ENCODE measurements at places on chromosomes 5 and 9.

- DNase-seq: no peak
Measured at GRCh38 chr9:88810826-88811225, 180.4 kb upstream of the S1PR3 start.

- DNase-seq: no peak
Measured at GRCh38 chr5:147918899-147919298, 12.6 kb upstream of the C5orf46 start.

DNA sequence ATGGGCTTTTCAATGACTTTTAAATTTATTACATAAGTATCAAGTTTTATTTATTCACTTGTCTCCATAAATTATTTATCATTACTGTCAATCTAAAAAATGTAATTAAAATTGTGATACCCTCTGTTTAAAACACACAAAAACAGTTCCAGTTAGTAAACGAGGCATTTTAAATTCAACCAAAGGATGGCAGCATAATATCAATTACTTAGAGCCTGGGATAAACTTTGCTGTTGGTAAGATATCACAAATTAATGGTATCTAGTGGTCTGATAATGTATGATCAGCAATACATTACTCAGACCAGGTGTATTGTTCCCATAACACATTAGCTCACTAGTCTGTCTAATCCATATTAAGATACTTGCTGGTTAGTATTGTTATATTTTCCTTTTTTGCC is 9.6 kb upstream of the IFNE start:
- no peak for DNase-seq

GRCh38 chr9:97508852-97509251 is 7.4 kb downstream of the TMOD1 start:
- no peak for DNase-seq

DNA sequence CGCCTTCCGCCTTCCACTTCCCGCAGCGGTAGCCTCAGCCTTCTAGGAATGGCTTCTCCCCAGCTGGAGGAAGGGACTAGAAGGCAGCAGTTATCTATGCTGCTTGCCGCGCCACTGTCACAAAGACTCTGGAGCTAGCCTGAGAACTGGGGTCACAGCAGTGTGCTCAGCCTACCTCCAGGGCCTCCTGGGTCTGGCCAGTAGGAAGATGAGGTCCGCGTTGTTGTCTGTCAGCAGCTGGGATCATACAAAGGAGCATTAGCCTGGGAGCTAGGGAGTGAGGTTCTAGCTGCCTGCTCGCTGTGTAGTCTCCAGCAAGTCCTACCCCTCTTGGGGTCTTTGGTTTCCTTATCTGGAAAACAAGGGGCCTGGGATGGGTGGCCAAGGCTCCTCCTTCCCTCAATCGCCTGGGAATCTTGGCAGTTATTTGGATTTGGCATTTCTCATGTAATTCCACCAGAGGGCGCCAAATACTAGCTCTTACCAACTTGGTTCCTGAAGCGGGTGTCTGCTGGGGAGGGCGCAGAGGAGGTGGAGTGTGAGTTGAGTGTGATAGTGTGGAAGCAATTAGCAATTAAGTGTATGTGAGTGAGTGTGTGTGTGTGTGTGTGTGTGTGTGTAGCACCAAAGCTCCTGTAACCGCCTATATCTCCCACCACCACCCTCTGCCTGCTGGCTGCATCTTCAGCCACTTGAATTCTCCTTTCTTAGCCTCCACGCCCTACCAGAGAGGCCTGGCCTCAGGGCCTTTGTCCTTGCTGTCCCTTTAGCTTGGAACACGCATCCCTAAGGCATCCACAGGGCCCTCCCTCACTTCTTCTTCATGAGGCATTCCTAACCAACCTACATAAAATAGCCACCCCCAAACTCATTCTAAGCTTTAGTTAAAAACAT is 97.1 kb downstream of the ENTREP1 start:
- DNase-seq: peak; percentile 54

- DNase-seq: no peak
Measured at GRCh38 chr9:37995348-37995737, 73.7 kb downstream of the SHB start.

- no peak for DNase-seq
Measured at GRCh38 chr5:16315501-16315900, 135.9 kb upstream of the MARCHF11 start.

DNA sequence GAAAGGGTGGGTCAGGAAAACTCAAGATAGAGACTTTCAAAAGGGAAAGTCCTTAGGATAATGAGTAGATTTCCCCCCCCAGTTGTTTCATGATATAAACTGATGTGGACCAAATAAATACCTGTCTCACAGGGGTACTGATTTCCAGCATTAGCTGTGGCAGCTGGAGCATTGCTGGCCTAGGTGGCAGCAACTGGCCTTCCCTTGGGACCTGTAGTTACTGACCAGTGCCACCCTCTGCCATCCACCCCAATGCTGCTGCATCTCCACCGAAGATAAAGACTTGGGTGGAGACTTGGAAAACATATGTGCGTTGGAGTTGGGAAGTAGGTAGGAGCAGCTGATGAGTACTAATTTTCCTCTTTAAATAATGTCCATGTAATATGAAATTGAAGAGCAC is 71.8 kb downstream of the SYK start:
- no peak for DNase-seq

DNA sequence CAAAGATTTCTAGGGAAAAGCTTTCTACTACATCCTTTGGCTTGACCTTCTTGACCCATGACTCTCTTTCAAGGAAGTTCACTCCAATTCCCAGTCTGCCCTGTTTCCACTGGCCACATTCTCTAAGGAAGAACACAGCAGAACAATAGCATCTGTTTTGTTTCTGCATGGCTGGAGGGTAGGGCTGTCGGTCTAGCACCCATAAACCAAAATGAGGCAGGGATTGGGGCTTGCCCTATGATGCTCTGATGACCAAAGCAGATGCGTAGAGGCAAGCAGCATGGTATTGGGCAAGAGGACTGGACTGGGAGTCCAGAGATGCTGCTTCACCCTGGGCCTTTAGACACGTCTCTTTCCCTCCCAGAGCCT is 24.1 kb downstream of the GOLGA2 start:
- DNase-seq: peak; percentile 57

GRCh38 chr5:17470064-17470463 is 28.0 kb upstream of the TAF11L2 start:
- no peak for DNase-seq

GRCh38 chr5:108472237-108472636 is 90.3 kb upstream of the FBXL17 start:
- DNase-seq: no peak

- no peak for DNase-seq
Measured at GRCh38 chr9:96137671-96138429, 164.1 kb downstream of the HSD17B3 start.

- DNase-seq: no peak
Measured at GRCh38 chr5:112918679-112919078, 3.3 kb downstream of the REEP5 start.

- peak; percentile 42 for DNase-seq
Measured at GRCh38 chr5:16489322-16489791, 23.8 kb upstream of the ZNF622 start.

DNA sequence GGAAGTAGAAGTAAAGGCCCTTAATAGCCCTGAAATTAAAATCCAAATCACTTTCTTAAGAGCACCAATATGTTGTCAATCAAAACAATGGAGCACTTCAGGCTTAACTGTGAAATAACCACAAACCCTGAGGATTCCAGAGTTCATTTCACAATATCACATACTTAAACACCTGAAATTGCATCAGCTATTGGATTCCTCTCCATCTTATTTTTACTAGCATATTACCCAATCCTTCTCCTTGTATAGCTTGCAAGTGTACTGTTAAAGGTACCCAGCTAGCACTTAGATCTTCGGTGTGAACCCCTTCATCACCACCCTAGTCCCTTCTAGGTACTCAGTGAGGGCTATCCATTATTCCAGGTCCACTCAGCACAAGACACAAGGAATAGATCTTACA is 287.3 kb downstream of the EFNA5 start:
- no peak for DNase-seq

- peak; percentile 43 for DNase-seq
Measured at GRCh38 chr5:23466401-23466912, 41.0 kb upstream of the PRDM9 start.

DNA sequence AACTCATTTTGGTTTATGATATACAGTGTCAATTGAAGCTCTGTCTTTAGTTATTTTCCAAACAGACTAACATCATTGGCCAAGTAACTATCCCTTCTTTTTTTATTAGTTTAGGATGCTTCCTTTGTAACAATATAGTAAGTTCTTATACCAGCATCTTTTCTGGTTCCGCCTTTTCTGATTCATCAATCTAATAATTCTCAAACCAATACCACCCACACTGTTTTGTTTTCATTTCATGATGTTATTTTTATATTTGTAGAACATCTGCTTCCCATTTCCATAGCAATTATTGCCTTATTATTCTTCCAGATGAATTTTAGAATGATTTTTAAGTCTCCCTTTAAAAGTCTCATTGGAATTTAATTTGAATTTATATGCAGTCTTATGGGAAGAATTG is 218.1 kb downstream of the RFK start:
- no peak for DNase-seq

DNA sequence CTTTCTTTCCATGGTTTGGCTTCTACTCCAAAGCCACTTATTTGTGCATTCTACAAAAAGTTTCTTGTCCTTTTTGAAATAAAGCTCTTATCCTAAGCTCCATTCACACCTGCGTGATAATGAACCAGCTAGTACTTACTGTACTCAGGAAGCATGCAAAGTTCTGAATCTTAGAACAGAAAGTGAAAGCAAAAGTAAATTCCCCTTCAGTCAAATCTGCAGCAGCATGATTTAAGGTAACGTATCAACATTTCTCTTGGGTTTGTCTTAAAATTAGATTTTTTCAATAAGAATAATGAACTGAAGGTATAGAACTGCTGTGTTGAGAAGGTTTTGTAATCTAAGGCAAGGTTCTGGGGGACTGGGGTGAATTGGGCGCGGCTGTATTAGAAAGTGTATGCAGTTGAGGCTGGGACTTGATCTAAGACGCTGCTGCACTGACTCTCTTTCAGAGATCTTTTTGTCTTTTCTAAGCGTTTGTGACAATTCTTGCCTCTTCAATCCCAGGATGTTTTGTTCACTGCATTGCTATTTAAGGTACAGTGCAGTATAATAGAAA is at the start of gene ERAP2:
ERAP2 (plus strand) TSS at position 209 of the 559 bp plus-strand sequence. CDS start 3,186 bp downstream, outside the sequence.
- peak; percentile 50 for DNase-seq

GRCh38 chr9:23232831-23233230 is 593.2 kb downstream of the ELAVL2 start:
- no peak for DNase-seq

GRCh38 chr5:156135531-156135930 is 191.4 kb upstream of the SGCD start:
- DNase-seq: no peak

DNA sequence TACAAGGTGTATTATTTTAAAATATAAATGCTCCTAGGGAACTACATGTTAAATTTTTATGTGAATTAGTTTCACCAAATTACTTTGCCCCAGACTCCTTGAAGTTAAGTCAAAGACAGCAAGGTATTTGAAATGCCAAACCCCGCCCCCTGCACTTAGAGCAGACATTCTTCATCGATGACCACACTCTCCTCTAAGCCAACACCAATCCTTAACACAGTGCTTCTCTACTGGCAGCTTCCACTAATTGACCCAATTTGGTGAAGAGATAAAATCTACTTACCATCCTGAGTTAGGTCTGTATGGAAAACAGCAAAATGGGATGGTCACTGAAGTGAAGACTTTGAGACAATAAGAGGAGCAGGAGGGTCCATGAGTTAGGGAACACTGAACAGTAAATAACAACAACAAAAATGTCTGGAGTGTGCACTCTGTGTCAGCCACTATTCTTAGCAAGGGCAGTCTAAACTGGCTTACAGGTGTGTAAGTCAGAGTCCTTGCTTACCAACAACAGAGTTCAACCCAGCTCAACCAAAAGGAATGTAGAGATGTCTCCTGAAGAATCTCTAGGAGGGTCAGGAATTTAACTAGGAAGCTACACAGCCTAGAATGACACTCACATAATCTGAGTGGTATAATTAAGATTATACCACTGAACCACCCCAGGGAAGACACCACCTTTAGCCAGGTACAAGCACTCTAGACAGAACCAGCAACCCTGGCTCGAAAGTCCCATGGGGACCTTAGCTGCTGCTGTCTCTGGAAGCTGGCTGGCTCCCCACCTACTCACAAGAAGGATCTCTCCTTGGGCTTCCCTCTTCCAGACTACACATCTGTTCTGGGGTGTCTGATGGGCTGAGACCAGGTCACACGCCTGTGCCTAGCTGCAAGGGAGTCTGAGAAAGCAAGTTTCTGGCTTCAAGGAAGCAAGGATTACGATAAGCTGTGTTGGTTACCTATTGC is 8.8 kb upstream of the UBE2QL1 start:
- peak; percentile 66 for DNase-seq

DNA sequence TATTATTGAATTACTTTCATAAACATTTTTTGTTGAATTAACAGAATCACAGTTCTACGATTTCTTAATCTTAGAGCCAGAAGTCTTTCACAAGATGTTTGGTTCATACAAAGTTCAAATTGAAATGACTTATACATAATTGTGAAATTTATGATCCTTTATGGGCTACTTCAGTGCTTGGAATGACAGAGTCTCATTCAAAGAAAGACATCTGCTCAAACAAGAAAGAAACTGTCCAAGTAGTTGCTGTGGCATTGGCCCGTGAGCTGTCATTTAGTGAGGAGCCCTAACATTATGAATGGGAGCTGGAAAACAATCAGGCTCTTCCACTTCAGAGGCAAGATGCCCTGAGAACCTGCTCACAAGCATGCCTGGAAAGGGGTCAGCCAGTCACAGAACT is 63.4 kb downstream of the AUH start:
- DNase-seq: peak; percentile 9

- DNase-seq: no peak
Measured at GRCh38 chr5:6737043-6737941, 24.1 kb downstream of the TENT4A start.

GRCh38 chr5:58499941-58500340 is 8.7 kb downstream of the GAPT start:
- DNase-seq: no peak

DNA sequence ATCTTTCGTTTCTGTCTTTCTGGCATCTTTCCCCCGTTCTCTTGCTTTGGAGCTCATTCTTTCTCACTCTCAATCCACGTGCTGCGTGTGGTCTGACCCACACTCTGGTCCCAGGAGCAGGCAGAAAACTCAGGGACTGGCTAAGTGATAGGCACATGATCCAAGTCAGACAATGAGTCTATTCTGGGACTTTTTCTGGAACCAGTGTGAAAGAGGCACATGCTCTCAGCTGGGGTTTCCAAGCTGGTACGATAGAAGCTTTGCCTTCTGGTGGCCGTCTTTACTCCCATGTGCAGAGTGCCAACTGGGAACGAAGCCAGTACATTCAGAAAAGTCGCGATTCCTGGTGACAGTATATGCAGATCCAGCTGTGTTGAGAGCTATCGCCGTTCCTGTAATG is 94.4 kb downstream of the PDZD2 start:
- DNase-seq: no peak

All from RPMI7951 (cell line).